Activated T-helper 2 cell treated with anti-CD3 and anti-CD28 coated beads, Interferon-gamma antibody, Interleukin-2, Interleukin-4, amounts not matched to agents 10 μg/mL and 5 μg/mL and 100 μg/mL, durations not matched to agents 14 hours and 24 hours and 36 hours (primary cell): ENCODE measurements at places on chromosomes 5 and 9.

- DNase-seq, result no peak
Measured at GRCh38 chr5:148335259-148335658, at the start of gene SPINK9. Gene SPINK9 (plus strand): TSS chr5:148335559. CDS start chr5:148335614, 55 bp downstream.

- DNase-seq, result no peak
Measured at GRCh38 chr5:133225671-133226152, 173.9 kb downstream of the HSPA4 start.

DNA sequence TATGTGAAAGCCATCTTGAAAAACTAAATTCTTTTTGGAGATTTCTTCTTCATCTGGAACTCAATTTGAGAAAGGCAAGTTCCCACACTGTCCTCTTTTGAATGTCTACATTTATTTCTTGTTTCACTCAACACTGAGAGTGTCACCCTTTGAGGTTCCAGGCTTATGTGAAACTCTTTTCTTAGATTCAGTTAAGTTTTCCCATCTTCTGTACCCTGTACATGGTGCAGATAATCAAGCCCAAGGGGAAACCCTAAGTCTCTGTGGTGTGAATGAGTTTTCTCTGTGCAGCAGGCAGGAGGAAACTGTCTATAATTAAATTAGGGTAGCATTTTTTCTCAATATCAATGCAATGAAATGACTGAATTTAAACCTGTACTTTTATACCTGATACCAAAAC is 72.3 kb upstream of the PRLR start:
- no peak for DNase-seq

DNA sequence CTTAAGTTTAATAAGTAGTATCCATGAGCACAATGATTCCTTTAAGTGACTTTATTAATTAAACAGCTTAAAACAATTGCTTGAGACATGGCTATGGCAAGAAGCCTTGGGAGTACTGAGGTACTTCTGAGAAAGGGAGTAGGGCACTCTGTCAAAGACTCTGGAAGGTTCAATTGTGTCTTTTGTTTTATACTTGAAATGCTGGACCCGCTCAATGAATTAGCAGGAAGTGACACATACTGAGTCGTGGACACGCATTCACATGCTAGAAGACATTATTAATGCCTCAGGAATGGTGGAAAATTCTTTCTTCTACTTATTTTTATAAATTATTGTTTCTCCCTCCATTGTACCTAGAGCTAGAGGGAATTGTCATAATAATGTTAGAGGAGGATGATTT is 347.3 kb upstream of the ZNF608 start:
- no peak for DNase-seq

DNA sequence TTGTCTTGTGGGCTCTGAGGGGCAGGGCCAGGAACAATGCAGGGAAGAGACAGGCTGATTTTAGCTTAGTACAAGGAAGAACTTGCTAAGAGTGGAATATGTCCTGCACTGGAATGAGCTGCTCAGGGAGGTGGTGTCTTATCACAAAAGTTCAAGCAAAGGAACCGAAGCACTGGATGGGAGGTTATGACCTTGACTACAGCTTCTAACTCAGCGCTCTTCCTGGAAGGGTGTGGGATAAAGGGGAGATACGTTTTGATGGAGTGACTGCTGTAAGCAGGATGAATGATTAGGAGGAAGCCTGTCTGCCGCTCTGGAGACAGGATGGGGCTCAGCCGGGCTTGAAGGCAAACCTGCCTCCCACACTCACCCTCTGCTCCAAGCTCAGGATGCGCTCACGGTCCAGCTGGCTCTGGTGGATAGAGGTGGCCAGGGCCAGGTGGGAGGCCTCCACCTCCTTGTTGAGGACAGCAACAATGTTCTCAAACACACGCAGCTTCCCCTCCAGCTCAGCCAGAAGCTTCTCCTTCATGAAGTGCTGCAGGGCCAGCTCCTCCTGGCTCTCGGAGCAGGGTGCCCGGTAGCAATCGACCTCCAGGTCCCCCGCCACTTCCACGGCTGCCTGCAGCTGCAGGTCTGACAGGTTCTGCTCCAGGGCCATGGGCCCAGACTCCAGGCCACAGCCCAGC is 13.5 kb downstream of the TRAF1 start:
- no peak for DNase-seq

GRCh38 chr5:119079318-119079921 is 8.5 kb downstream of the DMXL1 start:
- no peak for DNase-seq

GRCh38 chr5:68149189-68149588 is 66.4 kb upstream of the PIK3R1 start:
- no peak for DNase-seq

- no peak for DNase-seq
Measured at GRCh38 chr5:178398901-178399700, 166.5 kb upstream of the PHYKPL start.

DNA sequence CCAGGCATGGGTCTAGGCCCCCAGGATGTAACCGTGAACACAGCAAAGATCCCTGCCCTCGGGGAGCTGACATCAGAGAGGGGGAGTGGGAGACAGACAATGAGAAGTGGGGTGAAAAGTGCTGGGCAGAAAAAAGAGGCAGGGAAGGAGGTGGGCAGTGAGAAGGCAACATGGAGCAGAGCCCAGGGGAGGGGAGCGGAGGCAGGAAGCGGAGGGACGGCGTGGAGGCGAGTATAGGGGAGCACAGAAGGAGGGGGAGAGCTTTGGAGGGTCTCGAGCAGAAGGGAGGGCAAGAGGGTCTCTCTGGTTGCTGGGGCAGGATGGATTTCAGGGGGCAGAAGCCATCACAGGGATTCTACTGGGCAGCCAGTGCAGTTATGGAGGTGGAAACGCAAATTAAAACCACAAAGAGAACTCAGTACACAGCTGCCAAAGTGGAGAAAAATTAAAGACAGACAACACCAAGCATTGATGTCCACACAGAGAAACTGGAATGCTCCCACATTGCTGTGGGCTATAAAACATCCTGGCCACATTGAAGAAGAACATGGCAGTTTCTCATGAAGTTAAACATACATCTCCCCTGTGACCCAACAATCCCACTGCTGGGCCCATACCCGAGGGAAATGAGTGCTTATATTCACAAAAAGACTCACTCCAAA is 21.1 kb upstream of the LAMC3 start:
- DNase-seq, result no peak

GRCh38 chr9:72864327-72864726 is 88.5 kb downstream of the ALDH1A1 start:
- no peak for DNase-seq

- no peak for DNase-seq
Measured at GRCh38 chr9:83434254-83434653, 103.9 kb downstream of the FRMD3 start.

DNA sequence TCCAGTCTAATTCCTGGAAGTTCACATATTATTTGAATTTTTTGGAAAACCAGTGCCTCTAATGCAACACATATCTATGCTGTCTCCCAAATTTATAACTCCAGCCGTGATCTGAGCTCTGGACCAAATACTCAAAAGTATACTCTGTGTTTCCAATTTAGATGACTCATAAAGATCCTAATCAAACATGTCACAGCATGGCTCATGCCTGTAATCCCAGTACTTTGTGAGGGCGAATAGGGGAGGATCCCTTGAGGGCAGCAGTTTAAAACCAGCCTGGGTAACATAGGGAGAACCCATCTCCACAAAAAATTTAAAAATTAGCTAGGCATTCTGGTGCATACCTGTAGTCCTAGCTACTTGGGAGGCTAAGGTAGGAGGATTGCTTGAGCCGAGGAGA is 388.0 kb downstream of the CDH12 start:
- no peak for DNase-seq

- DNase-seq, result no peak
Measured at GRCh38 chr9:31744589-31744988, 639.9 kb upstream of the ACO1 start.

- no peak for DNase-seq
Measured at GRCh38 chr5:65718576-65719310, 3.2 kb downstream of the SGTB start.

- DNase-seq, result no peak
Measured at GRCh38 chr5:104353371-104353770, 790.8 kb upstream of the NUDT12 start.

- no peak for DNase-seq
Measured at GRCh38 chr5:131396015-131396414, 132.2 kb downstream of the CDC42SE2 start.

GRCh38 chr5:36889264-36889663 is 12.7 kb downstream of the NIPBL start:
- no peak for DNase-seq

GRCh38 chr5:129951039-129951438 is 46.8 kb downstream of the CHSY3 start:
- no peak for DNase-seq

DNA sequence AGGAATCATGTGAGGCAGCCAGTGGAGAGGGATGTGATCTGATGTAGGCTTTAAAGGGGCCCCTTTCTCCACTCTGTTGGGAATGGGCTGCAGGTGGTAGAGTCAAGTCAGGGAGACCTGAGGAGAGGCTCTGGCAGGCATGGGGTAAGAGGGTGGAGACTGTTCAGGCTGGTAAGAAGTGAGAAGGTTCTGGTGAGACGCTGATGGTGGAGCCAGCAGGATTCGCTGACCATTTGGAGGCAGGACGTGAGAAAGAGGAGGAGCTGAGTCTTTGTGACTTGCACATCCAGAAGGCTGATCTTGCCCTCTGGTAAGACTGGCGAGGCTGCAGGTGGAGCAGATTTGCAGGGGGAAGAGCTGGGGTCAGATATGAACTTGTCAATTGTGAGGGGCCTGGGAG is 248.0 kb downstream of the NSG2 start:
- DNase-seq, result no peak

GRCh38 chr9:87742813-87743428 is 17.0 kb downstream of the CTSL start:
- DNase-seq, result no peak

DNA sequence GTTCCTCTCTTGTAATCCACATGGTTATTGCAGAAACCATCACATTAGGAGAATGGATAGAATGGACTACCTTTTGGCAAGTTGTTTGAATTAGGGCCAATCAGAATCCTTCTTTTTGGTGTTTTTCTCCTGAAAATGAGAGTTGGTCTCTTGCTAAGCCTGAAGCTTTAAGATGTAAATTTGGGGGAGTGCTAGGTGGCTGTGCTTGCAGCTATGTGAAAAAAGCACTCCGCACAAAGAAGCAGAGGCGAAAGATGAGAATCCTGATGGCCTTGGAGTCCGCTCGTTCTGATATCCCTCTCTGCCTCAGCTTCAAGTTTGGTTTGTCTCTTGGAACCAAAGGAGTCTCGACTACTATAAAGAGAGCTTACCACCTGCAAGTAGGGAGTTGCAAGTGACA is 63.6 kb downstream of the INIP start:
- DNase-seq, result no peak

DNA sequence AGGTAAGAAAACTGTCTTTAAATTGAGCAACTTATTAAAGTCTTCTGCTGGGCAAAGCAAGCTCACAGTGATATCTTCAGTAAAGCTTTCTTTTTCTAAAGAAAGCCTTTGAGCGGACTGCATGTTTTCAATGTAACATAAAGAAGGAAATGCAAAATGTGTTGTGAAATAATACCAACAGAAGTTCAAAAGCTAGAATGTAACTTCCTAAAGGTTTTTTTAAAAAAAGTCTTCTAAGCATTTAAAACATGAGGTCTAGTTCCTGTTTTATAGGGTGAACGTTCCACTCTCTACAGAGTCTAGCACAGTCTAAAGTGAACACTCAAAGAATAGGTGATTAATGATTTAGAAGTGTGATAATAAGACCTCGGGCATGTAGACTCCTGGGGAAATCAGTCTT is 62.9 kb downstream of the DENND1A start:
- no peak for DNase-seq

DNA sequence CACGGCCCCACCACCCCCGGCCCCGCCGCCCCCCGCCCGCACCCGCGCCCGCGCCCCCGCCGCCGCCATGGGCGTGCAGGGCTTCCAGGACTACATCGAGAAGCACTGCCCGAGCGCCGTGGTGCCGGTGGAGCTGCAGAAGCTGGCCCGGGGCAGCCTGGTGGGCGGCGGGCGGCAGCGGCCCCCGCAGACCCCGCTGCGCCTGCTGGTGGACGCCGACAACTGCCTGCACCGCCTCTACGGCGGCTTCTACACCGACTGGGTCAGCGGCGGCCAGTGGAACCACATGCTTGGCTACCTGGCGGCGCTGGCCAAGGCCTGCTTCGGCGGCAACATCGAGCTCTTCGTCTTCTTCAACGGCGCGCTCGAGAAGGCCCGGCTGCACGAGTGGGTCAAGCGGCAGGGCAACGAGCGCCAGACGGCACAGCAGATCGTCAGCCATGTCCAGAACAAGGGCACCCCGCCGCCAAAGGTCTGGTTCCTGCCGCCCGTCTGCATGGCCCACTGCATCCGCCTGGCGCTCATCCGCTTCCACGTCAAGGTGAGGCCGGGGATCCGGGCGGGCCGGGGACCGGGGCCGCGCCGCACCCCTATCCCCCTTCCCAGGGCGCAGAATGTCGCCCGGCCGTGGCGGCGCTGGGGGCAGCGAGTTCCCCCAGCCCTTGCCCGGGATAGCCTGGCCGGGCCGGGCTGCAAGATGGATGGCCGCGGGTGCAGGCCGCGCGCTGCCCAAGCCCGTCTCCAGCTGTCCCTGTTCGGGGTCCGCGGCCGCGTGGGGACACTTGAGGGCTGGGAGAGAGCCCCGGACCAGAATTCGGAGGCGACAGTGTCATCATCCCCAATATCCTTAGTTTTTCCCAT is 594 bp downstream of the FAM120A start:
- DNase-seq, result peak; percentile 38

DNA sequence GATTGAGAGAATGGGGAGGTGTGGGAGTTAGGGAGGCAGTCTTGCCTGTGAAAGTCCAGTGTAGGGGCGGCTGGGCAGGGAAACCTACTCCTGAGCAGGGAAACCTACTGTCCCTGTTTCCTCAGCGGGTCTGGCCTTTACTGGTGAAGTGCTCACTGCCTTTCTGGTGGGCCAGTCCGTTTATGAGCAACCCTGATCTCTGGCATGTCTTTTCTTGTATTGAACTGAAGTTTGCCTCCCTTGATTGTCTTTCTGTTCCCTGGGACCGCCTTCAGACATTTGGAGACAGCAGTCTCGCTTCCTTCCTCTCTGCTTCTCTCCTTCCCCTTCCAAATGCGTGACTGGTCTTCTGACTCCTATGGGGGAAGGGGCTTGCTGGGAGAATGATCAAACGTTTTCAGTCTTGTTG is 2.9 kb downstream of the SNX18 start:
- DNase-seq, result no peak

GRCh38 chr9:18347386-18348082 is 126.4 kb upstream of the ADAMTSL1 start:
- no peak for DNase-seq

DNA sequence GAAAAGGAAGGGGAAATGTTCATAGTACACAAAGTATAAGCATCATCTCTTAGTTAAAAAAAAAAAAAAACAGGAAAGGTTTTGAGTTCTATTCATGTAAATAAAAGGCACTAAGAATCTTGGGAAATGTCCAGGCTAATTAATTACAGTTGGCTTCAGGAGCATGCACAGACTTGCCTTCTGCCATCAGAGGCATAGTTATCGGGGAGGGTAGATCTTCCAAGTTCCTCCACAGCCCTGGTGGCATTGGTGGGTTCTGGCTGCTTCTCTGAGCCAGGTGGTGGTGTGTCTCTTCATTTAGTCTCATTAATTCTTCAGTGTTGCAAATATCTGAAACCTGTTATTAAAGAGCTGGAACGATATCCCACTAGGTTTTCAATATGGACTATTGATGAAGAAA is 85.2 kb downstream of the TMEM252 start:
- DNase-seq, result no peak
